ENCODE measurements at places on chromosomes 3 and 15. TPM values are rescaled to one million over a fixed set of nuclear protein-coding genes. Genes with fewer than 3 reads are reported as not detected.

Gene CISH
- 31.8 TPM for polyA plus RNA-seq

DNA sequence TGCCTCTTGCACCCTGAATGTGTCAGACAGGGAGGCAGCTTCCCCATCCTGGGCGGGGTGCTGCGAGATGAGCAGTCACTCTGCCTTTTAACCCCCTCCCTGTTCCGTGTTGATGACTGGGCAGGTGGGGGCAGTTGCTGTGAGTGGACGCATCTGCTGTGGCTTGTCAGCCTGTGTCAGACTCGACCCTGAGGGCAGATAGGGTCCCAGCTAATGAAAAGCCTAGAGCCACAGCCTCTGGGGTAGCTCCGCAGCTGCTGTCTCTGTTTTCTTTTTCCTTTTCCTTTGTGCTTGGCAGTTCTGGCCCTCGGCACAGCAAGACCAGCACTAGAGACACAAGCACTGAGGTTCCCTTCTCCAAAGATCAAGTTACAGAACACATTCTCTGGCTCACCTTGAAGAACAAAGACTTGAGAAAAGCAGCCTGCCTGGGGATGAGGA is 43.0 kb upstream of the GLCE start:
- DNase-seq: no peak

Gene RASA2
- 20.4 TPM for polyA plus RNA-seq

DNA sequence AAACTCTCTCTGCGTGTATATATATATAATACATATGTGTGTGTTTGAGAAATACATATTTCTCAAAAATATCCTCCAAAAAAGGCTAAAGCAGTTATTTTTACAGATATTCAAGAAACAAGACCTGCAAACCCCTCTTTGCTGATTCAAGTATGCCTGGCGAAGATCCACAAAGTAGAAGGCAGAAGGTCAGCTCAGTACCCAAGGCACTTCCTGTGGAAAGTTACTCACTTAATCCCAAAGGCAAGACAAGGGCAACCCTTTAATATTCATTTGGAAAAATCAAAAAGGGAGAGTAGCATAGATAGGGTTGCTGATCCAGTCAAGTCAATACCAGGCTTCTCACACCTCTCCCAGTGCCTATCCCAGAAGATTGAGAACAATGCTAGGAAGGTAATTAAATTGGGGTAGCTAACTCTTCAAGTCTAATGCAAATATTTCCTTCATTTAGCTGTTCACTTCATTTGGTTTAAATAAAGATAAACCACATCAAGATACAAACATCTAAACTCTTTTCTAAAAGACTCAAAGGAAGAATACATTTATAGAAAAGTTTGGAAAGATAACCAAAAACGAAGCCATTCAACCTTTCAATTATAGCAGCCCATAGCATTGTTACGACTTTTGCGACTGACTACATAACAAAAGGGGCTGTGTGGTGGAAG is 7.2 kb downstream of the COX17 start:
- no peak for DNase-seq

DNA sequence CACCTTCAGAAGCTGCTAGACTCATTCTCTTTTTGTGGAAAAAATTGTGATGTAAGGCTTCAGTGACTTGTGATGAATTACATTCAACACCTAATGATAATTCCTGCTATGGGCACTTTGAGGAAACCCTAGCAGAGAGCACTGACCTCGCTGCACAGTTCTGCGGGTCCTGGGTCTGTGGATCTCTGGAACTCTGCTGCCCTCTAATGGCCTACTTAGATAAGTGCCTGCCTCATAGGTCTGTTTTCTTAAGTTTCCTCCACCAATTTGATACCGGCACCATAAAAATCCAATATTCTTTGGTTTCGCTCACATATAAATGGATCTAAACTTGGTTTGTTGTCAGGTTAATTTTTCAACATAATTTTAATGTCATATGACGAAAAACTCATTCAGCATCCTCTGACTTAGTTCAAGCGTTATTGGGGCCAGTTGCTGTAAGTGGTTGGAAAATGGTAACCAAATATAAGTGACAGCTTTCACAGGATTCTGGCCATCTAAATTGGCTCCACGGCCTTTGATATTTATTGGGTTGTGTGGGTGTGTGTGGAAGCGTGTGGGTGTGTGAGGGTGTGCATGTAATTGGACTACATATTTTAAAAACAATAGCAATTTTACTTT is 10.4 kb downstream of the SLITRK3 start:
- DNase-seq: no peak

DNA sequence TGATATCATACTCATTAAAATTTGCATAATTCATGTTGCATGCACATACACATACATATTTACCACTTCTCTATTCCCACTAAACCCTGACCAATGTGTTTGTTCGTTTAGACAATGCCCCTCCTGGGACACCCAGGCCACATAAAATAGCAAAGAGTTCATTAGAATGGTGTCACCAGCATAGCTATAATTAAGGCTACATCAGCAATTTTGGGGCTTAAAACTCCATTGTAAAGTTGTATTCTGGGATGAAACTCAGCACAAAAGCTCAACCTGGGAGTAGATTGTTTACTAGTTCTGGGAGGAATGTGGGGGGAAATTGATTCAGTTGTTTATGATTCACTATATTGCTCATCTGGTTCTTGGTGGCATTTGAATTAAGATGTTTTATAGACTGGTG is 522.2 kb upstream of the SUCLG2 start:
- no peak for DNase-seq

Gene CACNA2D3
- polyA plus RNA-seq: 1.6 TPM

GRCh38 chr15:68211656-68212320 is 6.7 kb upstream of the CALML4 start:
- DNase-seq: no peak

- DNase-seq: no peak
Observed at GRCh38 chr3:105362021-105362665, 4.6 kb upstream of the ALCAM start.

GRCh38 chr3:146550743-146551510 is 6.5 kb upstream of the PLSCR1 start:
- no peak for DNase-seq

GRCh38 chr3:107716734-107717133 is 194.0 kb downstream of the BBX start:
- no peak for DNase-seq

DNA sequence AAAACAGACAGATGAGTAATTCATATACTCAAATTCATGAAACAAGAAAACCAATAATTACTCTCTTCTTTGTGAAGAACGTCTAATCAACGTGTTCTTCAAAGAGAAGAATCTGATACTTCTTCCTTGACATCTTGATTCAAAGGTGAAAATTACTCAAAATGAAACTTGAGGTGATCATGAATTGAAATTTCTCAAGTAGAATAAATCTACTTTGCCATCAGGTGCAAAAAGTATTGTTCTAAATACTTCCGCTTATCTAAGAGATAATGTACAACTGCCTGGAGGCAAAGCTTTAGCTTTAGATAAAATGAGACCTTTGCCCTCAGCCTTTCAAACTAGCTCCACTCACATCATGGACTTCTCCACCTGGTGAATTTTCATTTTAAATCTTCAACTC is 13.9 kb upstream of the XXYLT1 start:
- no peak for DNase-seq

Gene IL17RE
- 11.5 TPM for polyA plus RNA-seq

DNA sequence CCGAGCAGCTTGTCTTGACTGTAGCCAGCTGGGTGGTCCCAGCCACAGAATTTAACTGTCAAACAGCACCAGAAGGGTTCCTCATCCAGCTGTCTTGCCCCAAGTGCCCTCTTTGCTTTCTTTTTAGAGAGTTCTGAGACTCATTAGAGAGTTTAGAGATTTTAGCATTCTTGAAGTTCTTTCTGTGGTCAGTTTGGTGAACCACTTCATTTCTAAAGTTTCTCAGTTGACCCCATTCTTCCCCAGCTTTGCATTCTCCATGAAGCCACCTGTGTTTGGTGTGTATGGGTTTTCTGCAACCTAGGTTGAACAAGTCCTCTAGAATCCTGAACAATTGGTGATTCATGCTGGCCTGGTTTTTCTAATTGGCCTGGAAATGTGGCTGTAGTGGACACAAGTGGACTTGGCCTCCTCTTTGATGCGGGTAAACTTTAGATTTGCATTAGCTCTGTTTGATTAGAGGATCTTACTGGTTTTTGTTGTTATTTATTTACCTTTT is 33.7 kb downstream of the FLNB start:
- no peak for DNase-seq

DNA sequence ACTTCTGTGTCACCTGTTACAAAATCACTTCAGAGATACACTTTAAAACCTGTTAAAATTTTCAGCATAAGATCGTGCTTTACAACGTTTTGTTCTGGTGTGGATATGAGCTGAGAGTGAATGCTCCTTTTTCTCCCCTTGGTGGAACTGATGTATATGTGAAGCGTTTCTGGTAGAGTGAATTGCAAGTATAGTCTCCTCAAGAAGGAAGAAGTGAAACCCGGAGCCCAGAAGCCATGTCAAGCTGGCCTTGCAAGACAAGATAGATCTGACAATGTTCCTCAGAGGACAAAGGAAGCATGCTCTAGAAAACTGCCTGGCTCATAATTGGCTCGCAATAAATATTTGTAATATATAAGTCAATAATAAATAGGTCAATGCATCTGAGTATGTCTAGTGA is 23.6 kb downstream of the SERPINI2 start:
- DNase-seq: no peak

Gene H1-8
- polyA plus RNA-seq: not detected

DNA sequence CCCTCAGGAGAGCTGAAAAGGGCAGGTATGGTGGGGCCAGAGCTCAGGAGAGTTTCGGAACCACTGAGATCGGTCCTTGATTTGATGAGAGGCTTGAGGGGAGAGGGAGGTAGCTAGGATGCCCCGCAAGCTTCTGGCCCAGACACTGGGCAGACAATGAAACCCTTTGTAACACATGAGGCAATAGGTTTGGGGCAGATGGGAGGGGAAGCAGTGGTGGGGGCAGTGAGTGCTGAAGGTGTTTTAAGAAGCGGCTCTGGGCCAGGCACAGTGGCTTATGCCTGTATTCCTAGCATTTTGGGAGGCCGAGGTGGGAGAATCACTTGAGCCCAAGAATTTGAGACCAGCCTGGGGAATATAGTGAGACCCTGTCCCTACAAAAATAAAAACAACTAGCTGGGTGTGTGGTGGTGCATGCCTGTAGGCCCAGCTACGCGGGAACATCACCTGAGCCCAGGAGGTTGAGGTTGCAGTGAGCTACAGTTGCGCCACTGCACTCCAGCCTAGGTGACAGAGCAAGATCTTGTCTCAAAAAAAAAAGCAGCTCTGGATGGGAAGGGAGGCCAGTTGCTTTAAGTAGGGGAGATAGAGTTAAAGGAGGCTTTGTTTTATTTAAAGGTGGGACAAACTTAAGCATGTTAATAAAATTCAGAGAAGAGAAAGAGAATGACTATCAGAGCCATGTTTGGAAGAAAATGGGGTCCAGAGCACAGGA is 9.6 kb upstream of the SNX22 start:
- no peak for DNase-seq

- DNase-seq: no peak
Observed at GRCh38 chr15:39599871-39600270, 19.0 kb downstream of the THBS1 start.

GRCh38 chr3:147915057-147915456 is 505.9 kb downstream of the ZIC1 start:
- DNase-seq: no peak

Data from right renal cortex interstitium (tissue), 3 donors.